Mesothelial cell of epicardium (in vitro differentiated cells): ENCODE measurements at places on chromosomes 7 and 10. TPM values are rescaled to one million over a fixed set of nuclear protein-coding genes. Genes with fewer than 3 reads are reported as not detected.

- H3K36me3 ChIP-seq, result peaks cover 8% of the 10 kb centered on the region
- H3K27me3 ChIP-seq, result no peaks in the 10 kb centered on the region
- H3K27ac ChIP-seq, result no peak overlapping the region
- DNase-seq, result no peak
- no peak overlapping the region for H3K4me3 ChIP-seq
These were observed 173.2 kb downstream of the EBF3 start for GRCh38 chr10:129790715-129791446.

CHST3 gene
- total RNA-seq, result 26.2 to 27.6 TPM (median 26.3 TPM) in 3 replicates

DNA sequence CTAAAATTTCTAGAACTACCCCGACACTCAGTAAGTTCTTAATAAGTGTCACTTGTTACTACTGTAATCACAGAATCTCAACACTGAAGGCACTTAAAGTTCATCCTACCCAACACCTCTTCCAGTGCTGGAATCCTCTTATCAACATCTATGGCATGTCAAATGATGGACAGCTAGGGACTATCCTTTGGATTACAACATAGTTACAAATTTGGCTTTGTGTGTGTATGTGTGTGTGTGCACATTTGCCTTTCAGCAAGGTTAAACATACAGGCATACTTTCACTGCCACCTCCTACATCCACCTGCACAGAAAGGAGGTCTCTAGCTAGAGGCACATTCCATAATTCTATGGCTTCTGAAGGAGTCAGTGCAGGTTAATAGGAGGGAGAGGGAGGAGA lies 25.8 kb downstream of the PTTG1IP2 start:
- H3K27ac ChIP-seq, result no peak overlapping the region
- no peak overlapping the region for H3K4me3 ChIP-seq
- no peaks in the 10 kb centered on the region for H3K4me1 ChIP-seq
- DNase-seq, result no peak
- no peaks in the 10 kb centered on the region for H3K36me3 ChIP-seq

FZD8 gene
- 14.5 to 16.5 TPM (median 16.4 TPM) in 3 replicates for total RNA-seq

- DNase-seq, result no peak
- H3K27me3 ChIP-seq, result no peaks in the 10 kb centered on the region
- H3K4me3 ChIP-seq, result no peak overlapping the region
- peaks cover 40% of the 10 kb centered on the region for H3K36me3 ChIP-seq
- peaks cover 3% of the 10 kb centered on the region for H3K4me1 ChIP-seq
These were observed 22.7 kb downstream of the AVPI1 start for GRCh38 chr10:97664282-97664850.

DNA sequence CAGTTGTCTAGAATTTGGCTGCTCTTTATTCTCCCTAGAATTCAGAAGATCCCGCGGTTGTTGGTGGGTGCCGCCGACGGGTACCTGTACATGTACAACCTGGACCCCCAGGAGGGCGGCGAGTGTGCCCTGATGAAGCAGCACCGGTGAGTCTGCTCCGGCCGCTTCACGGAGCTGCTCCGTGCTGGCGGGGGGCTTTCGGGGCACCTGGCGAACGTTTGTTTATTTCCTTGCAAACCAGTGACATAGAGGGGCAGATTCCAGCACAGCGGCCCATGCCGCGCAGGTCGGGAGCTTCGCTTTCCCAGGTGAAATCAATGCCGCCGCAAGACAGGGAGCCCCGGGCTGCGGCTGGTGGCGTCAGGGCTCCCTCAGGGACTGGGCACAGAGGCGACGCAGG lies 38.0 kb downstream of the WIPI2 start:
- peaks cover 49% of the 10 kb centered on the region for H3K36me3 ChIP-seq
- no peak overlapping the region for H3K27ac ChIP-seq
- no peak overlapping the region for H3K4me3 ChIP-seq
- peaks cover 5% of the 10 kb centered on the region for H3K4me1 ChIP-seq
- DNase-seq, result no peak
- H3K27me3 ChIP-seq, result no peaks in the 10 kb centered on the region

- DNase-seq, result no peak
- H3K27me3 ChIP-seq, result peaks cover 4% of the 10 kb centered on the region
- peaks cover 3% of the 10 kb centered on the region for H3K4me1 ChIP-seq
- H3K27ac ChIP-seq, result no peak overlapping the region
- H3K4me3 ChIP-seq, result no peak overlapping the region
These were observed 523.0 kb upstream of the FOXK1 start for GRCh38 chr7:4159154-4159501.

GRCh38 chr10:19332304-19332703 lies 283.7 kb downstream of the MALRD1 start:
- H3K4me1 ChIP-seq, result no peaks in the 10 kb centered on the region
- no peaks in the 10 kb centered on the region for H3K27me3 ChIP-seq

GRCh38 chr10:44143556-44143955 lies 241.3 kb downstream of the CXCL12 start:
- H3K27ac ChIP-seq, result no peak overlapping the region
- no peaks in the 10 kb centered on the region for H3K36me3 ChIP-seq
- peaks cover 7% of the 10 kb centered on the region for H3K27me3 ChIP-seq
- H3K4me3 ChIP-seq, result no peak overlapping the region
- DNase-seq, result no peak

DNA sequence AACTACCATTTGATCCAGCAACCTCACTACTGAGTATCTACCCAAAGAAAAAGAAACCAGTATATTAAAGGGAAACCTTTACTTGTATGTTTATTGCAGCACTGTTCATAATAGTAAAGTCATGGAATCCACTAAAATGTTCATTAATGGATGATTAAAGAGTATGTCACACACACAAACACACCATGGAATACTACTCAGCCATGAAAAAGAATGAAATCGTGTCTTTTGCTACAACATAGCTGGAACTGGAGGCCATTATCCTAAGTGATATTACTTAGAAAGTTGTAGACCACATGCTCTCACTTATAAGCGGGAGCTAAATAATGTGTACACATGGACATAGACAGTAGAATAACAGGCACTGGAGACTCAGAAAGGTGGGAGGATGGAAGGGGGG lies 203.0 kb upstream of the SLC26A5 start:
- H3K27ac ChIP-seq, result no peak overlapping the region
- no peak overlapping the region for H3K4me3 ChIP-seq
- peaks cover 5% of the 10 kb centered on the region for H3K36me3 ChIP-seq
- peaks cover 3% of the 10 kb centered on the region for H3K4me1 ChIP-seq
- no peak for DNase-seq

DNA sequence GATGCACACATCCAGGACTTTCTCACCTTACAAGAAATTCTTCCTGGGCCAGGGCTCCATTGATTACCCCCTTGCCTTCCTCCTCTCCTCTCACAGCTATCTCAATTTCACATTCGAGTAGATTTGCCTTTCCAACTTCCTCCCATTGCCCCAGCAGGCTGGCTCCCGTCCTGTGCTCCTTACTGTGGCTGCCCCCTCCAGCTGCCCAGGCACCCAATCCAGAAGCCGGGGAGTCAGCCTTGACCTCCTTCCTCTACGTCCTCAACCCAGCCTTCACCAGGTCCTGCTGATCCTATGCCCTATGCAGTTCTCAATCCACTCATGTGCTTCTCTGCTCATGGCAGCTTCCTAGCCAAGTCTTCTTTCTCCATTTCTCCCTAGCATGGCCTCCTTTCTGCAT lies 85.7 kb upstream of the GPR26 start:
- DNase-seq, result no peak
- no peaks in the 10 kb centered on the region for H3K36me3 ChIP-seq
- H3K4me1 ChIP-seq, result peaks cover 4% of the 10 kb centered on the region
- H3K27me3 ChIP-seq, result peaks cover 92% of the 10 kb centered on the region
- H3K27ac ChIP-seq, result no peak overlapping the region

DNA sequence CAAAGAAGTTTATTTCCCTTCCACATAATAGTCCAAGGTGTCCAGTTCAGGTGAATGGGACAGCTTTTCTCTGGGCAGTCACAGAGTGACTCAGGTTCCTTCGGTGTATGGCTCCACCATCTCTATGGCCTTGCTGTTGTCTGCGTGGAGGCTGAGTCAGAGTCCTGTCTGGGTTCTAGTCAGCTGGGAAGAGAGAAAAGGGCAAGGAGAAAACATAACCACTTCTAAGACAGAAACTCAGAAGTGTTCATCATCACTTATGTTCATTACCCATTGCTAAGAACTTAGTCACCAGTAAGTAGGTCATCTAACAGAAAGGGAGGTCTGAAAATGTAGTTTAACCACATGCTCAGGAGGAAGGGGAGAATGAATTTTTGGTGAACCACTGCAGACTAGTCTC lies 32.4 kb upstream of the CCDC7 start:
- H3K4me1 ChIP-seq, result peaks cover 10% of the 10 kb centered on the region
- no peaks in the 10 kb centered on the region for H3K36me3 ChIP-seq
- H3K27me3 ChIP-seq, result peaks cover 2% of the 10 kb centered on the region
- no peak for DNase-seq
- H3K27ac ChIP-seq, result no peak overlapping the region
- no peak overlapping the region for H3K4me3 ChIP-seq

DNA sequence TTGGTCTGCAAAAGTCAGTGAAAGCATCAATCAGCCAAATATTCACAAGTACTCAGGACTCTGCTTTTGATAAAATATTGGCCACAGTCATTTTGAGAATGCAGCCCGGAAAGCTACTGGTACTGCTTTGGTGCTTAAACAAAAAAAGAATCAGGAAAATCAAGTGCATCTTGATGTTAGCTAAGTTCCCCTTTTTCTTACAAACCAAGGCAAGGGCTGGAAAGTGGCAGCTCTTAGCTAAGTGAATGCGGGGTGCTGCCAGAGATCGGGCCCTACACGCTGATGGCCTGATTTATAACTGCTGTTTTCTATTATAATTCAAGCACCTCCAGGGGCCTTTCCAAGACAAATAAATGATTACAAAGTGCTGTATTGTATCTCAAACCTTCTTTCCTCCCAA lies 136.8 kb upstream of the MGMT start:
- DNase-seq, result no peak
- no peak overlapping the region for H3K27ac ChIP-seq
- H3K4me1 ChIP-seq, result no peaks in the 10 kb centered on the region
- peaks cover 7% of the 10 kb centered on the region for H3K27me3 ChIP-seq

- peaks cover 4% of the 10 kb centered on the region for H3K4me1 ChIP-seq
- no peaks in the 10 kb centered on the region for H3K27me3 ChIP-seq
- no peak overlapping the region for H3K4me3 ChIP-seq
- H3K27ac ChIP-seq, result no peak overlapping the region
- DNase-seq, result no peak
- H3K36me3 ChIP-seq, result no peaks in the 10 kb centered on the region
These were observed 163.3 kb upstream of the FEZF1 start for GRCh38 chr7:122467661-122468449.

DNA sequence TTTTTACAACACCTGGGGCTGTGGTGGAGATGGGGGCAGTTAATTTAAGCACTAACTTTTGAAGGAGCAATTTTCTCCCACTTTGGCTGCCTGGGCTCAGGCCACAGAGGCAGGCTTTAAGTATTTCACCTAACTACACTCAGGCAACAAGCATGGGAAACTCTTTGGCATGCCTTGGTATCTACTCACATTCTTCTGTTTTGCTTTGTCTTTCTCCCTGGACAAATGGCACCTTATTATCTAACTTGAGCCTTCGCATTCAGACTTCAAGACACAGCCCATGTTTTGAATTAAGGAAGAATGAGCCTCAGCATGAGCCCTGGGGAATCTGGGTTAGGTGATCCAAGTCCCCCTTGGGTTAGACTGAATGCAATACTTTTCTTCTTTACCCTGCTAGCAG lies 31.8 kb upstream of the BMPER start:
- no peak for DNase-seq
- H3K27ac ChIP-seq, result no peak overlapping the region
- H3K36me3 ChIP-seq, result no peaks in the 10 kb centered on the region
- peaks cover 9% of the 10 kb centered on the region for H3K4me1 ChIP-seq
- H3K27me3 ChIP-seq, result peaks cover 2% of the 10 kb centered on the region
- no peak overlapping the region for H3K4me3 ChIP-seq

DNA sequence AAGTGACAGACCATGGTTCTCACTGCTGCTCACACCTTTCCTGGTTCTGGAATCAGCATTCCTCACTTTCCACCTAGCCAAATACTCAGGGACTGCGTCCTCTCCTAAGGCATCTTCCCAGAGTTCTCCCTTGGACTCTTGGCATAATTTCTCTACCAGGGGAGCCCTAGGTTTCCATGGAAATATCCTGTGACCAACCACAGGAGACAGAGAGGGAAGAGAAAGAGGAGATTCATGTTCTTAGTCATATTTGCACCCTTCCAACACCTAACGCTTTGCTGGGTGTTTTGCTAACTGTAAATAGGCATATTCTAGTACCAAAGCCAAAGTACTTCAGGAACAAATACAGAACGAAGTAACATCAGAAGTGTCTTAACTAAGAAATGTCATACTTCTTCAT lies 28.6 kb downstream of the DENND11 start:
- DNase-seq, result no peak
- no peaks in the 10 kb centered on the region for H3K27me3 ChIP-seq
- H3K27ac ChIP-seq, result no peak overlapping the region
- peaks cover 29% of the 10 kb centered on the region for H3K36me3 ChIP-seq

PRKCQ gene
- 2.3 to 2.4 TPM (median 2.3 TPM) in 3 replicates for total RNA-seq

GRCh38 chr10:112176543-112176942 lies 7.0 kb downstream of the GPAM start:
- no peak for DNase-seq
- H3K36me3 ChIP-seq, result peaks cover 16% of the 10 kb centered on the region
- no peak overlapping the region for H3K27ac ChIP-seq
- H3K27me3 ChIP-seq, result no peaks in the 10 kb centered on the region
- no peaks in the 10 kb centered on the region for H3K4me1 ChIP-seq

DNA sequence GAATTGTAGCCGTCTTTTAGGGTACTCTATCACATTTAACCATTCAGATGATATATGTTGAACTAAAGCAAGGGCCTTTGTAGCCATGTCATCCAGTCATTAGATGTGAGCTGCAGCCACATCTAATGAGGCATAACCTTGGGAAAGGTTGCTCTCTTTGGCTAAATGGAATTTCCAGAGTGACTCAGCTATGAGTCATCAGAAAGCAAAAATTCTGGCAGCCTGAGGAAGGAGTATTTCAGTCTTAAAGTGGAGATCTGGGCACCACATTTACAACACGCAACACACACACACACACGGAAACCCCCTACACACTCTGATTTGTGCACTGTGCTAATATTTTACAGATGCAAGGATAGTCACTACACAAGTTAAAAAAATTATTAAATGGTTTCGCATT lies 176.9 kb upstream of the ZWINT start:
- H3K27me3 ChIP-seq, result no peaks in the 10 kb centered on the region
- no peaks in the 10 kb centered on the region for H3K4me1 ChIP-seq
- H3K27ac ChIP-seq, result no peak overlapping the region
- H3K36me3 ChIP-seq, result no peaks in the 10 kb centered on the region

GRCh38 chr7:138873220-138873892 lies 75.4 kb upstream of the ATP6V0A4 start:
- no peak for DNase-seq
- no peaks in the 10 kb centered on the region for H3K27me3 ChIP-seq
- no peak overlapping the region for H3K4me3 ChIP-seq
- peak overlapping the region; percentile 36 for H3K27ac ChIP-seq
- H3K36me3 ChIP-seq, result peaks cover 40% of the 10 kb centered on the region

FKBP9 gene
- total RNA-seq, result 186 to 208 TPM (median 186 TPM) in 3 replicates

- H3K36me3 ChIP-seq, result peaks cover 6% of the 10 kb centered on the region
- no peak for DNase-seq
- no peaks in the 10 kb centered on the region for H3K27me3 ChIP-seq
- no peak overlapping the region for H3K4me3 ChIP-seq
These were observed 24.9 kb upstream of the FAM180A start for GRCh38 chr7:135773464-135773863.
